Inflammatory macrophage treated with lipopolysaccharide for 4 hours (primary cell): ENCODE measurements at places on chromosomes 11 and 22.
A peak's percentile ranks its signal among the peaks of the same experiment; 100 is the strongest.

DNA sequence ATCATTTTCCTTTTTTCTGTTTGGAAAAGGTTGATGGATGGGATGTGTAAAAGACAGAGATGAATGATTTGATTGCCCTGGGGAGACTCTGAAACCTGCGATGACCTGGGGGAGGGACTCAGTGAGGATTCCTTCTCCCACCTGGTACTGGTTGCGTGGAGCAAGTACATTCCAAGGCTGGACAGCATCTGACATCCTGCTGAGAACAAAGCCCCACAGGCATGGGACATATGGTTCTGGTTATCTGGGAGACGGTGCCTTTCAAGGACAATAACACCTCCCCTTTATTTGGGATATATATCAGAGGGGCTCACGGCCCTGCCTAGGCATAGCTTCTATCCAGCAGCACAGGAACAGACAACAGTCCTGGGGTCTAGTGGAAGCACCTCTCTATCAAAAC is 527.8 kb downstream of the METTL15 start:
- no peak for DNase-seq

DNA sequence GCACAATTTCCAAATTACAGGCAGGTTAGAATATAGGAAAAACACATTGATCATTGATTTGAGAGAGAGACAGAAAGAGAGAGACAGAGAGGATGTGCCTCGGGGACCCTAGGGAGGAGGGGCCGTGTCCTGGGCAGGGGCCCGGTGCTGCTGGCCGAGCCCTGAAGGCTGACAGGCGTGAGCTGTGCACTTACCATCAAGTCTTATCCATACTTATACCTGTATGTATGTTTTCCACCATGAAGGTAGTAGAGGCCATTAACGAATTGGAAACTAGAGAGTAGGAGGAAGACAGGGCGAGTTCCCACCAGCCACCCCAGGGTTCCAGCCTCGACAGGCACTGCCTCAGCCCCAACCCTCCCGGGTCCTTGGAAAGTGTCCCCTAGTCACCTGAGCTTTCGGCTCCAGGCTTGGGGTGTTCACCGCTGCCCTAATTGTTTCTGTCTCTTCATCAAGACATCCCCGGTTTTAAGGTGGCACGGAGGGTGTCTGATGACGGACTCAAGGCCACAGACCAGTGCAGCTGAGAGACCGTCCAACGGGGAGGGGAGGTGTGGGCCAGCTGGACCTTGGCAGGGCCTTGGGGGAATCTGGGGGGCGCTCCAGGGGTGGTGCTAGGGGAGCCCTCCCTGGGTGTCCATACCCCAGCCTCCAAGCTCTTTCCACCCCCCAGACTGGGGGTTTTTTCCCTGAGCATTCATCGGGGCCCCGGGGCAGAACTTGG is 431.3 kb downstream of the TBC1D22A start:
- no peak for DNase-seq

DNA sequence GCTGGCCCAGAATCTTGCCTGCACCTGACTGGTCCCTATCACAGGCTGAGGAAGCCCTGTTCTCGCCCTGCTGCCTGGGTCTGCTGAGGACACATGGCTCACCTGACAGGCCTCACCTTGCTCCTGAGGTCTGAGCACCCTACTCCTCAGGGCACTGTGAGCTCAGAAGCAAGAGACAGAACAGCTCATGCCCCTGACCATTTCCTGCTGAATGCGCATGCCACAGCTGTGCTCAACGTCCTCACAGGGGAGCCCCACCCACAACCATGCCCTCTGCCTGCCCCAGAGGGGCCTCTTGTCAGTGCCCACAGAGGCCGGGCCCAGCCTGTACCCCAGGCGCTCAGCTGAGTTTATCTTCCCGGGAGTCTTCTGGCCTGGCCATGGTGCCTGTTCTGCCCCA is 2.8 kb upstream of the TSPO start:
- DNase-seq: peak; percentile 40

GRCh38 chr11:99911116-99911515 is 776.0 kb upstream of the ARHGAP42 start:
- no peak for DNase-seq

- DNase-seq: peak; percentile 98
Observed at GRCh38 chr11:60377401-60378136, 763 bp upstream of the MS4A7 start.

GRCh38 chr11:97963528-97964331 is 1057.0 kb upstream of the CNTN5 start:
- DNase-seq: no peak

- no peak for DNase-seq
Observed at GRCh38 chr22:31958625-31959239, 14.4 kb downstream of the YWHAH start.

DNA sequence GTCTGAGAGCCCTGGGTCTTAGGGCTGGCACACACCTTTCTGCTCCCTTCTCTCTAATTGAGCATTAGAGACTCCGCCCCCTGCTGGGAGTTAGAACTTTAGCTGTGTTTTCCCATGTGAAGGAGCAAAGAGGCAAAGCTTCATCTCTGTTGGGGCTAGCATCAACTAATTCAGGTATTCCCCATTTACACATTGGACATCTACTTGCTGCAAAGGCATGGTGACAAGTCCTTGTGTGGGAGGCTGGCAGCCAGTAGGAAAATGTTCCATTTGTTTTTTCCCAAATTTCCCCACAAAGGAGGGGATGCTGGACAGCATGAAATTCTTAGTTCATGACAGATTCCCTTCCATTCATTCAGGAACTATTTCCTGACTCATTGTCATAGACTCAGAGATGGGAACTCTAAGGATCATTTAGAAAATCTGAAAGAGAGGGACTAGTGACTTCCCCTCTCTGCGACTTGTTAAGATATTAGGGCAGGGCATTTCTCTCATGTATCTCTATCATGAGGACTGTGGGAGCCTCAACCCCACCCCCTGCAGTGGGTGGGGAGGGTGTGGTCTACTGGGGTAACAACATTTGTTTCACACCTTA is 3.6 kb downstream of the CD44 start:
- peak; percentile 74 for DNase-seq
